ENCODE measurements at places on chromosomes 16 and 17.
A peak's percentile ranks its signal among the peaks of the same experiment; 100 is the strongest.

- DNase-seq = peak; percentile 87
Observed at GRCh38 chr17:40224718-40225550, 5.8 kb downstream of the WIPF2 start.

DNA sequence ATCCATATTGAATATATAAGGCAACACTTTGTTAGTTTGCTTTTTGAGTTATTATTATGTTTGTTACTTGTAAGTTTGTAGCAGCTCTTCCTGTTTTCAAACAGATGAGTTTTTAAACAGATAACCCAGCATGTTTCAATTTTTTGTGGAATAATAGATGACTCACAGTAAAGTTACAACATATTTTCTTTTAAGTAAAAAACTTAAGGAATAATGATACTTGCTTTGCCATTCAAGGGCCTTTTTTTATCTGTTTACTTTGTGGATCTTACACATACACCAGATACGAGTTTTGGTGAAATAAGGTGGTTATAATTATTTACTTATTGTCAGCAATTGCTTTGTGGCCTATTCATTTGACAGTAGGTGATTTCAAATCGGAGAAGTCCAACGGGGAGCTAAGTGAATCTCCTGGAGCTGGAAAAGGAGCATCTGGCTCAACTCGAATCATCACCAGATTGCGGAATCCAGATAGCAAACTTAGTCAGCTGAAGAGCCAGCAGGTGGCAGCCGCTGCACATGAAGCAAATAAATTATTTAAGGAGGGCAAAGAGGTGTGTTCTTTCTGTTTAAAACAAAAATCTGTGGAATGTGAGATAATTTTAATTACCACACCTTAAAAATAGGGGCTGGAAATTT lies 66.3 kb downstream of the BPTF start:
- peak; percentile 27 for DNase-seq

DNA sequence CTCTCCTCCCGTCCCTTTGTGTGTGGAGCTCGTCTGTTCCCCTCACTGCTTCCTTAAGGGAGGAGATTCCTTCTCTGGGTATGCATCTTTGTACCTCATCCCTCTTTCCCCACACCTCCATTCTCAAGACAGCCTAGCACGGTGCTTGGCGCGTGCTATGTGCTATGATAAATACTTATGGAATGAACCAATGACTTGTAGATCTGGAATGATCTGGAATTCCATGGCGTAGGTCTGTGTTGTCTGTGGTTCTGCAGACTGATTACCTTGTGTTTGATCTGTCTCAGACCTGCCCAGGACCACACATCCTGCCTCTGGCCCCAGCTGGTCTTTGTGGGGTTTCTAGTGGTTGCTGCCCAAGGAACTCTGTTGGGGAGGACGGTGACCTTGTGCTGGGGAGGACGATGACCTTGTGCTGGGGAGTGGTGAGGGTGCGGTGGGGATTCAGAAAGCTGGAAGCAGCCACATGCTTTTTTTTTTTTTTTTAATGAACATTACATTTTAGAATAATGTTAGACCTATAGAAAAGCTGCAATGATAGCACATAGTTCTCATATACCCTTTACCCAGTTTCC lies 33.5 kb upstream of the ETV4 start:
- peak; percentile 88 for DNase-seq

GRCh38 chr16:2163211-2163881 lies 7.8 kb downstream of the TRAF7 start:
- DNase-seq = peak; percentile 35

GRCh38 chr16:78478267-78478861 lies 378.9 kb downstream of the WWOX start:
- peak; percentile 34 for DNase-seq

DNA sequence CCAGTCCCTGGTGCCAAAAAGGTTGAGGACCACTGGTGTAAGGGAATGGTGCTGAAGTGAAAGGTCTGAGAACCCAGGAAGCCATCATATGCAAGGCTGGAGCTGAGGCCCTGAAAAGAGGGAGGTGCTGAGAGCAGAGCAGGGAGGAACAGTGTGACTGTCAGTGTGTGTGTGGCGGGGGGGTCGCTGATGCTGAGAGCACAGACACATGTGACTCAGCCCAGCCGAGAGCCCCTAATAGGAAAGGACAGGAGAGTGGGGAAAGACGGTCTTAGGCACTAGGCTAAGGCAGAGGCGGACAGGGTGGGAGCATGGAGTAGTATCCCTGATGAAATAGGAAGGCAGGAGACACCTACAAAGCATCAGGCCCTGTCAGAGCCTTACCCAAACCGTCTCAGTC lies 1.2 kb downstream of the B9D1 start:
- DNase-seq = no peak

All from astrocyte of the hippocampus (primary cell).